Motor neuron (in vitro differentiated cells): ENCODE measurements at places on chromosomes 7 and 10. TPM values are rescaled to one million over a fixed set of nuclear protein-coding genes. Genes with fewer than 3 reads are reported as not detected.

- no peak for ATAC-seq
Measured at GRCh38 chr7:43735802-43736603, 6.7 kb upstream of the COA1 start.

GRCh38 chr10:116713846-116714245, 28.5 kb downstream of the HSPA12A start:
- ATAC-seq, result no peak

GRCh38 chr10:113226399-113226798, 276.4 kb downstream of the TCF7L2 start:
- no peak for ATAC-seq

DNA sequence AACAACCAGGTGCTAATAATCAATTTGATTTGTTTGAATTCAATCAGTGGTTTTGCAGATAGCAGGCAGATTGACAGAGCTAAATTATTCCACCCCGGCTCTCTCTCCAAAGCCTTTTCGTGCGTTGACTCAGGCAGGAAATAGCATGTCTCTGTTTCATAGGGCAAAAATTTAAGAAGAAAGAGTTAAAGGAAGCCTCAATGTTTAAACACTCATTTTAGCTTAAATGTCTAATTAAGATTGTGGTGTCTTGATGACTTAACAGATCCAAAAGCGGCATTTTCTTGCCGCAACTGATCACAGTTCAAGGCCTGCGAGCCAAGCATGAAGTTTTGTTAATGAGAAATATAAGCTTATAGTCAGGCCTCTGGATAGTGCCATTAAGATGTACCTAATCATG, 1051.1 kb upstream of the AUTS2 start:
- no peak for ATAC-seq

DNA sequence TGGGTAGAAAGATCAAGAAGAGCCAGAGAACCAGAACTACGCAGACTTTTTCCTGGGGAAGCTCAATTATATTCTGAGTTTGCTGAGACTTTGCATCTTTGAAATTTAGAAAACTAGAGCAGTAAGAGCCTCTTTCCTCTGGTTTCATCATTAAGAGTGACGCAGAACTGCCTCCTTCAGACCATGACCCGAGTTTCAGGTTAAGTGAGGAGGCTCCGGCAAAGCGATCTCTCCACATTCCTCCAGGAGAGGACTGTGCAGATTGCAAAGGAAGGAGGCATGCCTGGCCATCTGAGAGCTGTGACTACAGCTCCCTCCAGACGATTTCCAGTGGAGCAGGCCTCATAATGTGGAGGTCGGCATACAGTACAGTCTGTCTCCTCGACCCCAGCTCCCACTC, 115.8 kb upstream of the LANCL2 start:
- ATAC-seq, result peak; percentile 38

DNA sequence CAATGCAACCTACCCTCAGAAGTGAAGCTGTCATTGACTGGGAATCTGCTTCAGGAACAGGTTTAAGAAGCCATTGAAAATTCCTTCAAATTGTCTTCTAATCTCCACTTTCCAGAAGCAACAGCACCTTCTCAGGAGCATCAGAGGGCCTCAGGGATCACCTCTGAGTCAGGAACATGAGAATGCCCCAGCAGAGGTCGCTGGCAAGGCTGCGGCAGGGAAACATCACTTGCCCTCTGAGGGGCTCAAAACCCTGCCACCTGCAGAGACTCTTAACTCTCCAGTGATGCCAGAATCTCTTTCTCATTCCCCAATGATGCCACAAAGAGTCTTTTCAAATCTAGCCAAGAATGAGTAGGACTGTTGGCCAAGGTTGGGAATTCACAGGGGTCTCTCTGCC, 5.9 kb upstream of the MAPK8 start:
- ATAC-seq, result no peak

DNA sequence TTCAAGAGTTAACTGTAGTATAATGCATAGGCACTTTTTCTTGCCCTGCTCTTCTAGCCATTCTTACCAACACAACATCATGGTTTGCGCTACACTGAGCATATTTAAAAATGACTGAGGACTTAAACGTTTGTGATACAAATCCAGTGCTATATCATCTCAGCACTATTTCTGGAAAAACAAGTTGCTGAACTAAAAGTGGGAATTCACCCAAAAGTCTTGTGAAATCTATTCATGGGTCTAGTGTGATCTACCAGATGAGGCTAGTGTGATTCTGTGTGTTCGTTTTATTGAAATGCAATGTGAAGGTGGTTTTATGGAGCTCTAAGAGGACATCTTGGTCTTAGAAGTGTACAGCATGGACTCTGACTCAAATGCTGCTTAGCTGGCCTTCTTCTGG, 584.6 kb upstream of the POM121L12 start:
- ATAC-seq, result no peak

- ATAC-seq, result no peak
Measured at GRCh38 chr10:121891103-121891502, 36.7 kb downstream of the ATE1 start.

DNA sequence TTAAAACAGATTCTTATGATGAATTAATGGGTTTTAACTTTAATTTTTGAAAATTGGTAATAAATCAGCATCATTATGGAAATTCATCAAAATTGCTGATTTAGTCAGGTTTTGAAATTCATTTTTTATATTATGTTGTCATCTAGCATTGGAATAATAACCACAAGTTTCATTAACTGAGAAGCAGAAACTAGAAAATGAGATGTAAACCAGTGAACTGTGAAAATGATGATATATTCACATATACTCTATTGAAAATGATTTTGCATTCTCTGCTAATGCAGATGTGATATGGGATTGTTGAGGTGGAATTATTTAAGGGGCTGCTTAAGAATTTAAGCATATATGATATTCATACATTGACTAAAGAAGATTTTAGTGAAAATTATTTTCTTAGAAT, 316.1 kb upstream of the FZD1 start:
- ATAC-seq, result no peak

- no peak for ATAC-seq
Measured at GRCh38 chr7:121486590-121486989, 90.5 kb upstream of the FAM3C start.

GRCh38 chr10:35574924-35575352, 30.2 kb upstream of the GJD4 start:
- ATAC-seq, result no peak

DNA sequence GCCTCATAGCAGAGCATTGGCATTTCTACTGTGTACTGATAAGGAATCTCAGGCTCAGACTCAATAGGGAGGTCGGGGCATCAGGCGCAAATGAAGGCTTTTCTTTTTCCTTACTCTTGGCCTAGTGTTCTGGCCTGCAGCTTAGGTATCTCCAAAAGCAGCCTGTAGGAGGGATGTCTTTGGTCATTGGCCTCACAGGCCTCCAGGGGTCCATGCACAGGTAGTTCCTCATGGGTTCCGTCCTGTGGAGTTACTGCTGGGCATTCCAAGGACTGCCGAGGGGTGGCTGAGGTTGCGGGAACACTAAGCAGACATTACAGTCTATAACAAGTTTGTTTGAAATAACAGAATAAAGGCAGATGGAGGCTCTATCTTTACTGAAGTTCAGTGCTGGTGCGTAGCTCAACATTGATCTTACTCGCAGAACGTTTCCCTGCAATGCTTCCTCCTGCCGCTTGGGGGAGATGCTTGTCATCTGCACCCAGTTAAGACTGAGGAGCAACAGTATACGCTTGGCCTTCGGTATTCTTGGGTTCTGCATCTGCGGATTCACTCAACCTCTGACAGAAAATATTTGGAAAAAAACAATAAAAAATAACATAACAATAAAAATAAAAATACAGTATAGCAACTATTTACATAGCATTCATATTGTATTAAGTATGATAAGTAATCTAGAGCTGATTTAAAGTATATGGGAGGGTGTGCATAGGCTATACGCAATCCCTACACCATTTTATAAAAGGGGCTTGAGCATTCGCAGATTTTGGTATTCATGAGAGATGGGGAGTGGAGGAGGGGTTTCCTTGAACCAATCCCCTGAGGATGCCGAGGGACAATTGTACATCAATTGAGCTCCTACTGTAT, 58.9 kb downstream of the SH2D4B start:
- ATAC-seq, result no peak

GRCh38 chr10:132538031-132538789, 623 bp downstream of the INPP5A start:
- ATAC-seq, result no peak

DNA sequence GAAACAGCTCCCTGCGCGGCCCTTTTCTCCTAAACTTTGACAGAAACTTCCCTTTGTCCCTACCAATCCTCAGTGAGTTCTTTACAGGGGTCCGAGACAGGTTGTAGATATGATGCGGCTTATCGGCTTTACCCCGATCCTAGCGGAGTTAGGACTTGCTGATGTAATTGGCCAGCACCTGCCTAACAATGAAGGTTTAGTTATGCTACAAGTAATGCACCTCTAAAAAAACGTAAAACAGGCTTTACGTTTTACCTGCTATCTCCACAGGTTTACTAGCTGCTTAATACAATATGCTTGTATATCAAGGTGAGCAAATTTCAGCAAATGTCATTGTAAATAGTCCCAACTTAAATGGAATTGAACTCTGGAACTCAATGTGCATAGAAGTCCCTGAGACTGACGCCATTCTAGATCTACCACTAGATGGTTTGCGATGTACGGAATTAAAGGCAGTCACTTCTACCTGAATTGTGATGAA, 697 bp upstream of the SNX13 start:
- peak; percentile 12 for ATAC-seq

DNA sequence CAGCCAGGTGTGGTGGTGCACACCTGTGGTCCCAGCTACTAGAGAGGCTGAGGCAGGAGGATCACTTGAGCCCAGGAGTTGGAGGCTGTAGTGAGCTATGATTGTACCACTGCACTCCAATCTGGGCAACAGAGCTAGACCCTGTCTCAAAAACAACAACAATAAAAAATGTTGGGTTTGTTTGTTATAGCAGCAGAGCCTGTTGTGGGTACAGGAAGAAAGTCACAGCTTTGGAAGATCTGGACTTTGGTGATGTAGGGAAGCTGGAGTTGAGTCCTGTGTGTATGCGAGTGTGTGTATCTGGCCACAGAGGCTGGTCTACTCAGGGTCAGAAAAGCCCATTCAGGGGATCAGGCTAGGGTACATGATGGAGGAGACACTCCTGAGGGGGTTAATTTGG, 3.9 kb downstream of the GRID2IP start:
- no peak for ATAC-seq

DNA sequence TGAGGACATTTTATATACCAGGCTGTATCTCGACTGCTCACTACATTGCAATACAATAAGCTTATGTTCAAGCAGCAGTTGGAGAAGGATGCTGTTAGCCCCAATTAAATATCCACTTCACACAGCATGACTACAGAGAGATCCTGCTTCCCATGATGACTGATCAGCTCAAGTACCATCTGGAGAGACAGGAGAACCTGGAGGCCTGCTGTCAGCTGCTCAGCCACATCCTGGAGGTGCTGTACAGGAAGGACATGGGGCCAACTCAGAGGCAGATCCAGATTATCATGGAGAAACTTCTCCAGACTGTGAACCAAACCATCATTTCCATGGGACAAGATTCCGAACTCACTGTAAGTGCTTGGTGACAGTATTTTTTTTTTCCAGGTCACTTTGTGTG, 22.5 kb downstream of the RNF133 start:
- ATAC-seq, result no peak

- ATAC-seq, result no peak
Measured at GRCh38 chr10:98217801-98218200, 50.2 kb downstream of the LOXL4 start.

- no peak for ATAC-seq
Measured at GRCh38 chr10:70617798-70618568, 15.4 kb upstream of the PRF1 start.

GRCh38 chr7:133858311-133858710, 268.8 kb upstream of the LRGUK start:
- ATAC-seq, result no peak

- no peak for ATAC-seq
Measured at GRCh38 chr10:30098629-30099028, 39.2 kb upstream of the JCAD start.

DNA sequence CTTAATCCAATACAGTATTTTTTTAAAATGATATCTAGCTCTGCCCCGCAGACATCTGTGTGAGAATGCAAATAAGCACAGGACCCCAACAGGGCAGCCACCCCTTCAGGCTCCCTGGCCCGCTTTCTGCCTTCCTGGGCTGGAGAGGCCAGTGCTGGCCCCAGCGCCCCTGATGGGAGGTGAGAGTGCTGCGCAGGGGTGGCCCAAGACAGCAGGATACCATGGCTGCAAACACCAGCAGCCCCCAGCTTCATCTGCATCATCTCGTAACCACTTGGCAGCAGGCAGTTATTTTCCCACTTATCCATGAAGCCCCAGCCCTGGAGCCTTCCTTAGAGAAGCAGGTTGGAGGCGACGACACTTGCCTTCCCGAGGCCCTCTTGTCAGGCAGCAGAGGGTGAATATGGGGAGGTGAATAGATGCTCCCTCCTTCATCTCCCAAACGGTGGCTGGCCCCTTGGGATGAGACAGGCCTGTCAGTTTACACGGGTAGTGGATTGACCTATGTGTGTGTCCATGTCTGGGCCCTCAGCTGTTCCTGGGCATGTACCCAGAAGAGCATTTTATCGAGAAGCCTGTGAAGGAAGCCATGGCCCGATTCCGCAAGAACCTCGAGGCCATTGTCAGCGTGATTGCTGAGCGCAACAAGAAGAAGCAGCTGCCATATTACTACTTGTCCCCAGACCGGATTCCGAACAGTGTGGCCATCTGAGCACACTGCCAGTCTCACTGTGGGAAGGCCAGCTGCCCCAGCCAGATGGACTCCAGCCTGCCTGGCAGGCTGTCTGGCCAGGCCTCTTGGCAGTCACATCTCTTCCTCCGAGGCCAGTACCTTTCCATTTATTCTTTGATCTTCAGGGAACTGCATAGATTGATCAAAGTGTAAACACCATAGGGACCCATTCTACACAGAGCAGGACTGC, 71.2 kb downstream of the ALOX5 start:
- no peak for ATAC-seq

GRCh38 chr10:103583871-103584215, 90.3 kb downstream of the NEURL1 start:
- ATAC-seq, result no peak

- peak; percentile 64 for ATAC-seq
Measured at GRCh38 chr10:72079356-72079755, 9.0 kb downstream of the SPOCK2 start.

GRCh38 chr7:143327903-143328302, 12.0 kb downstream of the CLCN1 start:
- ATAC-seq, result no peak

DNA sequence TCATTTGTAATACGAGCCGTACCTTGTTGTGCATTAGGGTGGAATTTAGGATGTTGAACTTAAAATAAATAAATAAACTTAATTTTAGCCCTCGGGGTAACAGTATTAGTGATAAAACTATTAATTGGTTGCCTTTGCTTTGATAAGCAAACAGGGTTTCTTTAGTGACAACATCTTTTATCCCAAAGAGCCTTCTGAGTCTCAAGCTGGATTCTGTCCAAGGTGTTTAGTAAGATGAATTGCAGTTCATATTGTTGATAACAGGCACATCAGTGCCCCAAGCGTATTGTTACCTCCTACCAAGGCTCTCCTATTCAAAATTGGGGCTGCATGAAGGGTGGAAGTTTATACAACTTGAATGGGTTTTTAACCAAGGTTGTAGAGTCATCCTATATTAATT, 144.4 kb upstream of the CELF2 start:
- no peak for ATAC-seq

TMEM229A gene
- 0.87 and 1.2 TPM in 2 replicates for total RNA-seq

SFTPA1 gene
- 0.07 and 0.37 TPM in 2 replicates for total RNA-seq

PEX1 gene
- total RNA-seq, result 21.9 and 22.0 TPM in 2 replicates

EN2 gene
- total RNA-seq, result 0.30 and 0.49 TPM in 2 replicates

OPALIN gene
- total RNA-seq, result 0.44 and 0.52 TPM in 2 replicates

LAMB4 gene
- 0.07 and 0.15 TPM in 2 replicates for total RNA-seq

SPDYE2 gene
- not detected in 2 replicates for total RNA-seq

ZNF365 gene
- total RNA-seq, result 0.54 and 0.68 TPM in 2 replicates
